Natural killer cell treated with Interleukin-12 subunit alpha and Interleukin-12 subunit beta and Interleukin-15 and Interleukin-18, amount 100 ng/mL, for 72 hours (primary cell): ENCODE measurements at places on chromosomes 13 and 19.

DNA sequence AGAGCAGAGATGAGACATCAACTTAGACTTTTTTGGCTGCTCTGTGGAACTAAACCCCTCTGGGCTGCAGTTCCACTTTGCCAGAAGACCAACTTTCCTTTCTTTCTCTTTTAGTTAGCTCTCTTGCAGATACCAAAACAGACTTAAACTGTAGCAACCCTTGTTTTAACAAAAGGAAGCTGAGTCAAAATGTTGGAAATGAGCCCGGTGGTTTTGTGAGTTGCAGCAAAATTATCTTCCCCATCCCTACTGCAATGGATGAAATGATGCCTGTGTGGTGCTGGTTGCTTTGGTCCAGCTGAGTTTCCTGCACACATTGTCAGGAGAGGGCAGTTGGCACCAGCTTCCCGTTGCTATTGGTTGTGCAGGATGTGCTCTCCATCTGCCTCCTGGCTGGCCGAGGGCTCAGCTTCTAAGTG is 115.3 kb downstream of the LRCH1 start:
- DNase-seq, result no peak

DNA sequence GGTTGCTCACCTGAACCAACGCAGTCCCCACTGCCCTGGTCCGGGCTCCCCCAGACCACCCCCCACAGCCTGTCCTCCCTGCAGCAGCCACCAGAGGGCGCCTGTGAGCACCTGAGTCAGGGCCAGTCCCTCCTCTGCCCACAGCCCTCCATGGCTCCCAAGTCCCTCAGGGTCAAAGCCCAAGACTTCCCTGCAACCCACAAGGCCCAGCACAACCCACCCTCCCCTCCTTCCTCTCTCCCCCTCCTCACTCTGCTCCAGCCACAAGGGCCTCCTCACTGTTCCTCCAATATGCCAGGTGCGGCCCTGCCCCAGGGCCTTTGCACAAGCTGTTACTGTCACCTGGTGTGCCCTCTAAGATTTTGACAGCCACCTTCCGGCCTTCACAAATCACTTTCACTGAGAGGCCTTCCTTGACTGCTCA is 10.9 kb downstream of the GNA15 start:
- peak; percentile 70 for DNase-seq

GRCh38 chr19:50933640-50934039 is 19.2 kb downstream of the KLK5 start:
- no peak for DNase-seq

DNA sequence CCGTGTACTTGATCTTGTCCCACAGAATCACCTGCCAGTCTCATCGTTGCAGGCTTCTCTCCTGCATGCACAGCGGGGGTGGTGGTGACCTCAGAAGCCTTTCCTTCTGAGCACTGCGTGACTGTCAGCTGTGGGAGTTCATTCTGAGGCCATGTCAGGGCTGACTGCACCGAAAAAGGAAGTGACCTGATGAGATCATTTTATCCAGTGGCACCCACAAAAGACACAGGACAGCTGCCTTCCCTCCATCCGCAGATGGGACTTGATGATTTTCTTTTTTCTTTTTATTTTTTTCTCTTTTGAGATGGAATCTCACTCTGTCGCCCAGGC is 89.7 kb downstream of the RAB20 start:
- DNase-seq, result peak; percentile 12
